OCI-LY7 (cell line): ENCODE measurements at places on chromosomes 6 and 20. TPM values are rescaled to one million over a fixed set of nuclear protein-coding genes. Genes with fewer than 3 reads are reported as not detected.

Gene ZC2HC1B
- not detected in 2 replicates for total RNA-seq

Gene SCRT2
- total RNA-seq: not detected in 2 replicates

Gene ETV7
- not detected in 2 replicates for total RNA-seq

Gene C6orf89
- total RNA-seq: 25.7 and 30.0 TPM in 2 replicates
